ENCODE measurements at places on chromosomes 4 and X.

- DNase-seq: no peak
Measured at GRCh38 chrX:2974961-2975360, 31.4 kb upstream of the ARSH start.

GRCh38 chr4:26452565-26453531 is 37.4 kb downstream of the CCKAR start:
- no peak for DNase-seq

DNA sequence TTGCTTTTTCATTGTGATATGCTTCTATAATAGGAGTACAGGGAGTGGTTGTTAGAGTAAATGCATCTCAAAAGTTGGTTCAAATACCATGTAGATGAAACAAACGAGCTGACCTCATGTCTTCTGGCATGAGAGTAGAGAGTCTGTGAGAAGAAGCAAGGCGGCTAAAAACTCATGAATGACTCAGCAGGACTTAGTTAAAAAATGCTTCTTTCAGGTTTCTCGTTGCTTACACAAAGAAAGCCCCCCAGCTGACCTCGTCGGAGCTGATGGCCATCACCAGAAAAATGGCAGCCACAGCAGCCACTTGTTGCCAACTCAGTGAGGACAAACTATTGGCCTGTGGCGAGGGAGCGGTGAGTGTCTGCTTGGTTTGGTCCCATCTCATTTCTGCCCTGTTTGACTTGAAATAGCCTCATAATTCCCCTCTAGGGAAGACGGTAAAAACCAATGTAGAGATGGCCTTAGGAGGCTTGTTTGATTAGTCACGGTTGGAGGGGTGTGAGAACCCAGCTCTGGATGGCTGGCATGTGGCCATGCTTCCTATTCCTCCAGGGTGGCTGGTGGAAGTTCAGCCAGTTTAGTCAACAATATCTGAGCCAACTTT is 14.5 kb downstream of the AFP start:
- no peak for DNase-seq

GRCh38 chr4:75733369-75733768 is 9.0 kb downstream of the USO1 start:
- no peak for DNase-seq

- DNase-seq: no peak
Measured at GRCh38 chr4:27873596-27873995, 1013.0 kb downstream of the STIM2 start.

- no peak for DNase-seq
Measured at GRCh38 chr4:94410678-94411206, 41.0 kb upstream of the PDLIM5 start.

- no peak for DNase-seq
Measured at GRCh38 chr4:35730414-35730813, 513.9 kb downstream of the ARAP2 start.

- DNase-seq: no peak
Measured at GRCh38 chr4:98546910-98547594, 111.4 kb downstream of the TSPAN5 start.

GRCh38 chr4:94530073-94530472 is 78.3 kb downstream of the PDLIM5 start:
- no peak for DNase-seq

GRCh38 chrX:13334491-13334890 is 14.6 kb upstream of the ATXN3L start:
- DNase-seq: no peak

- no peak for DNase-seq
Measured at GRCh38 chr4:136078976-136079375, 1453.3 kb downstream of the PCDH18 start.

DNA sequence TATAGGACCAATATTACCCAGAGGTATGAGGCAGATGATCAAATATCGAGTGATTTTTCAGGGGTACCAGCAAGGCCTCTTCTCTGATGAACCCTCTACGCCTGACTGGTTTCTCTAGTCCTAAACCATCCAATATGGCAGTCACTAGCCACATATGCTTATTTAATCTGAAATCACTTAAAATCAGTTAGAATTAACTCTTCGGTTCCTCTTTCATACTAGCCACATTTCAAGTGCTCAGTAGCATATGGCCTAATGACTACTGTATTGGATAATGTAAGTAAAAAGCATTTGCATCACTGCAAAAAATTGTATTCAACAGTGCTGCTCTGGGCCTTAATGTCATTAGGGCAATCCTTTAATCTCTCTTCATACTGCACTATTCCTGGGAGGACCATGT is 4.4 kb upstream of the APBB2 start:
- no peak for DNase-seq

DNA sequence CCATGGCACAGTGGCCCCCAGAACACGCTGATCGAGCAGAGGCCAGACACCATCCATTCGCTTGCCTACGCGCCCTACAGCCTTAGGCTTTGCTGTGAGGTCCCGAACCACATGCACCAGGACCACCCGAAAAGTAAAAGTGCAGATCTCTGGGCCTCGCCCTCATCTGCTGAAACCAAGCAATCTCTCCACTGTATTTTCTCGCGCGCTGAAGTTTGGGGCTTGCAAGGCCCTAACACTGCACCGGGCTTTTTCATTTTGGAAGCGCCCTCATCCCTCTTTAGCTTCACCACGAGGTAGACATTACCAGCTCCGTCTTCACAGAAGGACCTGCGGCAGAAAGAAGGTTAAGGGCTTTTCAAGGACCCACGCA is 21.2 kb downstream of the NKX3-2 start:
- no peak for DNase-seq

- no peak for DNase-seq
Measured at GRCh38 chr4:111991163-111991562, 154.1 kb upstream of the FAM241A start.

DNA sequence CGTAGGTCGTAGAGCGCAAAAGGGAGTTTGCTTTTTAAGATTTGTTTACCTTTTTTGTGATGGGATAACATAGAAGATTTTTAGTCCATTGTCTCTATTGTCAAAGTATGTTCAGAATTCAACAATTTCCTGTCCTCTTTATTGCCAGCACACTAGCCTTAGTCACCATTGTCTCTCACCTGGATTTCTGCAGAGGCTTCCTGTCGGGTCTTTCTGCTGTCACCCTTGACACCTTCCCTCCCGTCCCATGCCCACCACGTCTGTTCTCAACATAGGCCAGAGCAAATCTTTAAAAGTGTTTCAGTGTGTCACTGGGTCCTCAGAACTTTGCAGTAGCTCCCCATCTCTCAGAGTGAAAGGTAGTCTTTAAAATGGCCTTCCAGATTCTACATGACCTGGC is 323.9 kb downstream of the TENM3 start:
- DNase-seq: no peak

DNA sequence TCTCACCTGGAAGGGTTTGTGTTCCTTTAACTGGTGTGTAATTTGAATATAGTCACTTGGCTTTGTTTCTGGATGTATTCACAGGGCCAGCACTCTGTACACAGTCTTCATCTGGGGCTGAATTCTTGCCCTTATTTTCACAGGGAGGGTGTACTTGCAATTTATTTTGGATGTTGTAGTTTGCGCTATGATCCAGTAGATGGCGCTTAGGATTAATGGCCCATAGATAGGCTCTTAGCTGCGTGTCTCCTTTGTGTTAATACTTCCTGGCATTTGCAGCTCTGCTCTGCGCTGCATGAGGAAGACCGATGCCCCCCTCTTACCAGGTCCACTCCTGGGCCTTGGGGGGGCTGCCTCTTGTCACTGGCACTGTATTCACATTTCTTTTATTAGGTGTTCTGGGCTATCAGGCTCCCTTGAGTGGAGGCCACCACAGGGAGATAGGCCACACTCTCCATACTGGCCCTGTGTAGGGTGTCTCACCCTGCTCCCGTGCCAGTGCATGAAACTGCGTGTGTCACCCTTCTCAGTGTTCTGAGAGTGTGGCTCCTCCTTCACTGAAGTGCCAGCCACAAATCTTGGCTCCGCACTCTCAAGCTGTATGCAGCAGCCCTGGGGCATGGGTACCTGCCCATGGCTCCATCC is 562.2 kb downstream of the ZIC3 start:
- DNase-seq: no peak

DNA sequence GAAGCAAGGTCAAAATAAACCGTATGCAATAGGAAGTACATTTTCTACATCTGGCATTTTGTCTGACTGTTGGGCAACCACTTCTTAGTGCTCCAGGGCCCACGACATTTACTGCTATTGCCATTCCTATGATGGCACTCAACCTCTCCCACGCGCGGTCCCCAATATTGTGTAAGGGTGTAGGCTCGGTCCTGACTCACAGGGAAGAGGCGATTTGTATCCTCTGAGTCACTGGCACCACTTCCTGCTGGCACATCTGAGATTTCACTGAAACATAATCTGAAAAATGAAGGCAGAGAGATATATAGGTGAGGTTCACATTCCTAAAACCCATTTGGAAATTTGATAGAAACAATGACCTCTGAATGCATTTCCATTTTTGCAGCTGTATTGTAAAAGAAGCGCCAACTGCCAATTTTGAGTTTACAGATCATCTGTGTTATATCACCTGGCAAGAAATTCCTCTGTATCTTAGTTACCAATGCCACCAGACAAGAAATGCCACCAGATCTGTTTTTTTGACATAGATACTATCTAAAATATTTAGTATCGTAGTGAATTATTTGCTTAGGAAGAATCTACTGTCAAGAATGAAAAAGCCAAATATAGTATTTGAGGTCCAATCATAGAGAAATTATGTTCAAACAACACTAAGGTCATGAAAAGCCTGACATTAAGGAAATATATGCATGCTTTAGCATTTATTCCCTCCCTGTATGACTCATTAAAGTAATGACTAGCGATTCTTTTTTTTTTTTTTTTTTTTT is 9.8 kb downstream of the EREG start:
- no peak for DNase-seq

DNA sequence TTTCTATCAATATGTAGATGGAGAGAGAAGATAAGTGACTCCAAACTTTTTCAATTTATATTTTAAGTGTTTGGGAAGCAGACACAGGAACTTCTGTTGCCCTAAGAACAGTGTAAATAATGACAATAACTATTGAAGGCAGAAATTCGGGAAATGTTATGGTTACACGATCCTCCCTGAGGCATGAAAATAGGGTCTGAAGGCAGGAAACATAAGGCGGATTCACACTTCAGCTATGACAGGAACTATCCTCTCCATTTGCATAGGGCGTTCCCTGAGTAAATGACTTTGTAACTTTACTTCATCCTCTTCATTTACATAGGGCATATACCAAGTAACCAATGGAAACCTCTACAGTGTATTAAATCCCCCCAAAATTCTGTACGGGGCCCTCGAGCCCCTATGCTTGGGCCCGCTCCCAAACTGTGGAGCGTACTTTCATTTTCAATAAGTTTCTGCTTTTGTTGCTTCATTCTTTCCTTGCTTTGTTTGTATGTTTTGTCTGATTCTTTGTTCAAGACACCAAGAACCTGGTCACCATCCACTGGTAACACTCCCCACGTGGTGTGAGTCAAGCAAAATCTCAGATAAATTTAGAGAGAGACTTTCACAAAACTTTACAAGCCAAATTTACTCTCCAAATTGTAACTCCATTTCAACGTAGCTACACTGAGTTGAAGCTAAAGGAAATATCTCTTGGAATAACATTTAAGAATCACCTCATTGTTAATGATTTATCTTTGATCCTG is 2504.3 kb downstream of the ARAP2 start:
- no peak for DNase-seq

DNA sequence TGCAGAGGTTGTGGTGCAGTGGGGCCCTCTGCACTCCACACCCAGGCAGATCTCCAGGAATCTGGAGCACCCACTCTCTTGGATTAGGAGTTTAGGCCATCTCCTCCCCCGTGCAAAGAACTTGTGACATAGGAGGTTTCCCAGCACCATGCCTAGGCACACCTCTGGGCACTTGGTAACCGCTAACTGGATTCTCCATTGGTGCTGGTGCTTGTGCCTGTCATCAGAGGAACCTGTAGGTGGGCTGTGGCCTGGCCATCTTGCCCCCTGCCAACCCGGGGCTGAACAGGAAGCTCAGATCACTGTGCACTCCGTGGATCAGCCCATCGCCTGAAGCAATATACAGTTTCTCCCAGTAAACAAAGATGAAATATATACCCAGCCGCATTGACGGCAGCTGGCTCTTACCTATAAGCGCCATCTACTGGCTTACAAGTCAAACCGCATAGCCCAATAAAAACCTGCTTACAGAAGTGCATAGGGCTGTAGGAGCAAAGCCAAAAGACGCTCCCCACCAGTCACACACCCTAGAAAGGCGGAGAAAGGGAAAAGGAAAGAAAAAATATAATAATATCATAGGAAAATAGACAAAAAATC is 19.1 kb upstream of the TEX13B start:
- no peak for DNase-seq

GRCh38 chr4:178244785-178245184 is 802.5 kb upstream of the AGA start:
- no peak for DNase-seq

DNA sequence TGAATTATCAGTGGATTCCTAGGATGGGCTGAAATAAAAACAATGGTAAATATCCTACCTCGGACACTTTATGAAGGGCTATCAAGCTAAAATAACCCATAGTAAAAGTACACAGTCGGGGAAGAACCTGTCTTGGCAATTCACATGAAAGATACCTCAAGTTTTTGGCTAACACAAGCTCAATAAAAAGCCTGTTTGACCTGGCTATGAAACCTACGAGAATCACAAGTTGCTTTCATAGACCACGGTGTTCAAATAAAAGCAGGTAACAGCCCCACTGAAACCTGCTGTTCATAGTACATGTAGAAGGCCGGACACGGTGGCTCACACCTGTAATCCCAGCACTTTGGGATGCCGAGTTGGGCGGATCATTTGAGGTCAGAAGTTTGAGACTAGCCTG is 12.3 kb downstream of the RLIM start:
- DNase-seq: no peak

DNA sequence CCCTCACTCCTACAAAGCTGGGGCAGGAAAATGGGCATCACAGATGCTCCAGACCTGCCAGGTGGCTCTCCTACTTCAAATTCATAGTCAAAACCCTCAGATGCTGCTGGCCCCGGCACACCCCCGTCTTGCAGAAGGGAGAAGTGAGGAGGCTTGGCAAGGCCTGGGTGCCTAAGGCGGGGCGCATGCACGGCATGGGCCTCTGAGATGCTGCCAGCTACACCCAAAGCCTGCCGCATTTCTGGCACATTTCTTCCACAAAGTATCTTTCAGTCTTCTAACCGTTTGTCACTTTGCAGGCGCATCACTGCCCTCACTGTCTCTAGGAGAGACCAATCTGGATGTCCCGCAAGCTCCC is 19.6 kb downstream of the WDR1 start:
- no peak for DNase-seq

- no peak for DNase-seq
Measured at GRCh38 chr4:106116025-106116424, 200.0 kb downstream of the TBCK start.

All from stimulated activated CD8-positive, alpha-beta memory T cell treated with anti-CD3 and anti-CD28 coated beads, Interleukin-4, amount 100 ng/mL, for 24 hours (primary cell).